Stimulated activated effector memory CD8-positive, alpha-beta T cell treated with anti-CD3 and anti-CD28 coated beads, Interleukin-12 subunit alpha, Interleukin-12 subunit beta, amount 100 ng/mL, for 72 hours (primary cell): ENCODE measurements at places on chromosomes 7 and 10.

- DNase-seq: peak; percentile 42
Observed at GRCh38 chr7:157000741-157001653, 9.5 kb downstream of the MNX1 start.

DNA sequence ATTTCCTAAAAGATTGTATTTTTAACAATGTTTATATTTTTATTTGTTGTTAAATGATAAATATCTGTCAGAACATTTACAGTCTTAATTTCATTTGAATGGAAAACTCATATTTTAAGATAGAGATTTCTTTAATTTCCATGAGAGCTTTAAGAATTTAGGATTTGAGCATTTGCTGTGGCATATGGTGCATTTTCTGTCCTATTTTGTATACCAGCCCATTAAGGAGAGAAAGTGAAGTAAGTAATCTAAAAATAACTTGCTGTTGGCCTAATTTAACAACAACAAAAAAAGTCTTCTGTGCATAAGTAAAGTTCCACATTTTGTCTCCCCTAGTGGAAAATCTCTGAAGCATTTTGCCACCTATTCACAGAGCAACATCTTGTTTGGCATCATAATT, 190.9 kb upstream of the PPP1R3A start:
- DNase-seq: no peak

- peak; percentile 68 for DNase-seq
Observed at GRCh38 chr7:134548877-134549276, at the start of gene AKR1B15. Gene AKR1B15, plus strand, starts transcription at chr7:134549110. Its CDS starts 15,510 bp downstream, at chr7:134564620.

GRCh38 chr7:66157060-66157459, 42.4 kb downstream of the CRCP start:
- DNase-seq: no peak

- DNase-seq: no peak
Observed at GRCh38 chr7:140625908-140626868, 14.4 kb downstream of the DENND2A start.

- no peak for DNase-seq
Observed at GRCh38 chr10:128734734-128735133, 608.5 kb upstream of the MKI67 start.

GRCh38 chr10:36688717-36689116, 436.7 kb upstream of the ANKRD30A start:
- DNase-seq: no peak

DNA sequence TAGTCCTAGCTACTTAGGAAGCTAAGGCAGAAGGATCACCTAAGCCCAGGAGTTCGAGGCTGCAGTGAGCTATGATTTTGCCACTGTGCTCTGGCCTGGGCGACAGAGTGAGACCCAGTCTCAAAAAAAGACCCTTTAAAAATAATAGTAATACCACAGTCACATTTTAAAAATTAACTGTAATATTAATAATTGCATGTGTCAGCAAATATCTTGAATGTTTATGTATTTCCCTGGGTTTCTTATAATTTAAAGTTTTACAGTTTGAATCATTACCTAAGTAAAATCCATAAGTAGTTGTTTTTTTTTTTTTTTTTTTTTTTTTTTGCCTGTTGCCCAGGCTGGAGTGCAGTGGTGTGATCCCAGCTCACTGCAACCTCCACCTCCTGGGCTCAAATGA, 69.2 kb downstream of the LYZL2 start:
- DNase-seq: no peak

DNA sequence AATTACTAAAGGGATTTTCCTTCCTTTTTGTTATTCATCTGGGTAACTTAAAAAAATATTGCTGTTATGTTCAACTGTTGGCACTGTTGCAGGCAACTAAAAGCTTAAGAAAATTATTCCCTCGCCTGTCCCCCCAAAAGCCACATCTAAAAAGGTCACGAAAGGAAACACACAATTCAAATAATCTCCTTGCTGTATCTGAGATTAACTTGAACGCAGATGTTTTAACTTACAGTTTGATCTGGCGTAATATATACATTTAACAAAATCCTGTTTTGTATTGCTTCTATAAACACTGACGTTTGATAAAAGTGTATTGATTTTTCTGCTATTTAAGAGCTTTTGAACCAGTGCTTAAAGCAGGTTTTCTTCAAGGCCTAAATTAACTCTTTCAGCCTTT, 432.1 kb downstream of the SUGCT start:
- no peak for DNase-seq

GRCh38 chr10:14474656-14475055, 143.9 kb upstream of the FRMD4A start:
- no peak for DNase-seq

- no peak for DNase-seq
Observed at GRCh38 chr7:13826752-13827151, 162.7 kb downstream of the ETV1 start.

DNA sequence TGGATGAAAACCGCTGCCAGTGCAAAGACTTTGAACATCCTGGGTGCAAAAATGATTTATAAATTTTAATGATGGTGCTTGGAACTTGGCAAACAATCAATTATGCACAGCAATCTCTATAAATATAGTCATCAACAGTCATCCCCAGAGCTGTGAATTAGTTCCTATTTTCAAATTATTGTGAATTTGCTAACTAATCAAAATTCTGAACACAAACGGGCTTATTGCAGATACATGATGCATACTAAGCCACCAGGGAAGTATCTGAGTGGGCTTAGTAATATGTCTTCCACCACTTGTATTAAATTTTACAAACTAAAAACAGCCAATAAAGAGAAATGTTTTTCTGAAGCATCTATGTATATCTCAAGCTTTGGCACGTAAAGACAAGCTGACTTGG, 165.2 kb downstream of the CALCR start:
- no peak for DNase-seq

GRCh38 chr7:116577320-116577871, 52.6 kb downstream of the CAV1 start:
- DNase-seq: no peak

DNA sequence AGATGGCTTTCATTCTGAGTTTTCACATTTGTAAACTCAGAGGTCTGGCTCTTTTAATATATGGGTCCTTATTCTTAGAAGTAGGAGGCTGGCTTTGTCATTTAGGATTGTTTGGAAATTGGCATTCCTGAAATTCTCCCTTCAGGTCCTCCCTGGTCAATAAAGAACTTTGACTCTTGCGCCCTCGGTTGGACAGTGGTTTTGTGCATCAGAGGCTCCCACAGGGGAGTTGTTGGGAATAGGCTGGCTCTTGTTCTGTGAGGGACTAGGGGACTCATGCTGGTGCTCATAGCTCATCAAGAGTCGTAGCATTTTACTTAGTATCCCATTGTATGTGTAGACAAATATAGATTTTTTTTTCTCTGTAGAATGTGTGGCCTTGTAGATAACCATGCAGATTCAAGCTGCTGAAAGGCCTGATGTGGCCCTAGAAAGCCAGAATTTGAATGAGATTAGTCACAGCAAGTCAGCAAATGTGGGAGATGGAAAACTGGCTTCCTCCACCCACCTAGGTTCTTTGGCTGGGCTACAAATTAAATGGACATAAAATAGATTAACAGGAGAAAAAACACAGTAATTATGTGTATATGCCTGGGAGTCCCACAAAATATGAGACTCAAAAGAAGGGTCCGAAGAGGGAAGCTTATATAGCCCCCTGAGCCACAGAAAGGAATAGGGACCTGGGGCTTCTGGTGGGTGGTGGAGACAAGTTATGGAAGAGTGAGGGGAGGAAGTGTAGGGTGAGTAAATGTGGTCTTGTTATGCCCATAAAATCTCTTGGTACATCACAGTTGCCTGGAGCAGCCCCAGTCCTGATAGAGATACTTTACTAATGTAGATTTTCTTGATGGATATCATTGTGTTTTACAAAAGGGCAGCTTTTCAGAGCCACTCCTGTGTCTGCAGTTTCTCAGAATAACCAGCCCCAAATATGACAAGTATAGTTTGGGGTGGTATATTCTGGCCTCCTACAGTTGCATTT, 94.6 kb upstream of the BTBD16 start:
- no peak for DNase-seq

- no peak for DNase-seq
Observed at GRCh38 chr7:54906963-54907362, 111.9 kb upstream of the EGFR start.

GRCh38 chr10:17023386-17024298, 106.0 kb downstream of the CUBN start:
- peak; percentile 85 for DNase-seq

- DNase-seq: no peak
Observed at GRCh38 chr7:37495574-37496184, 47.0 kb upstream of the ELMO1 start.

DNA sequence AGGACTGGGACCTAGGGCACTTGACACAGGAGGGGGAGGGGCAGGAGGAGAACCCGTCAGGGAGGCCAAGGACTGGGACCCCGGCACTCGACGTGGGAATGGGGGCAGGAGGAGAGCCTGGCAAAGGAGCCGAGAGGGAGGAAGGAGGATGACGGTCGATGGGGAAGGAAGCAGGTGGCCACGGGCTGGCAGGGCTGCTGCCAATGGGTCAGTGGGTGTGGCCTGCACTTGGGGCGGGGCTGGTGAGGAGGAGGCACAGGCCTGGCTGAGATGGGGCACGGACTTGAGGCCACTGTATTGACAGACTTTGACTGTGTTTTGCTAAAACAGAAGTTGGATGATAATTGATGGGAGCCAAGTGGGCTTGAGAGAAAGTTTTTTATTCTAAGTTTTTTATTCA, 68.9 kb downstream of the RBM33 start:
- no peak for DNase-seq

DNA sequence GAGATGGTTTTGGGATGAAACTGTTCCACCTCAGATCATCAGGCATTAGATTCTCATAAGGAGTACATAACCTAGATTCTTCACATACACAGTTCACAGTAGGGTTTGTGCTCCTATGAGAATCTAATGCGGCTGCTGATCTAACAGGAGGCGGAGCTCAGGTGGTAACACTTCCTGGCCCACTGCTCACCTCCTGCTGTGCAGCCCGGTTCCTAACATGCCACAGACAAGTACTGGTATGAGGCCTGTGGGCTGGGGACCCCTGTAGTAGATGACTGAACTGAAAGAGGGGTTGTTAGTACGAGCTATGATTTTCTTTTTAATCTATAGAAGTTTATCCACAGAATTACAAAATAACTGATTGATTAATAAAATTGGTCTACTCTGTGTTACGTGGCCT, 48.1 kb downstream of the DGKB start:
- DNase-seq: no peak

GRCh38 chr7:110600956-110601355, 490.0 kb upstream of the LRRN3 start:
- DNase-seq: no peak

- no peak for DNase-seq
Observed at GRCh38 chr7:146146831-146147486, 30.4 kb downstream of the CNTNAP2 start.

DNA sequence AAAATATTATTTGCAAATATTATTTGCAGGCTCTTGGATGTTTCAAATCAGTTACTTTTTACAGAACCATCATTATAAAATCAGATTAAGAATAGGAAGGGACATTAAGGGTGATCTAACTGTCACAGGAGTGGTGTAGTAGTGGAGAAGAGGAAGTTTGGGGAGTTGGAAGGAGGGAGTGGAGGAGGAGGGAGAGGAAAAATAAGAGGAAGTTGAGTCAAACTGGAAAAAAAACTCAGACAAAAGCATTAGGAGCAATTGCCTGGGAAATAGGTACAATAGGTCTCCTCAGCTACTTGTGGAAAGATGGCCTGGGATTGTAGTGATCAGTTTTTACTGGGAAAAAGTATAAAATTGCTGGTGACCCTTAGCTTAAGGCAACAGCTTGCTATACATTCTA, 77.7 kb upstream of the GPR37 start:
- DNase-seq: no peak

- no peak for DNase-seq
Observed at GRCh38 chr7:149063476-149063875, 27.0 kb downstream of the ZNF786 start.

DNA sequence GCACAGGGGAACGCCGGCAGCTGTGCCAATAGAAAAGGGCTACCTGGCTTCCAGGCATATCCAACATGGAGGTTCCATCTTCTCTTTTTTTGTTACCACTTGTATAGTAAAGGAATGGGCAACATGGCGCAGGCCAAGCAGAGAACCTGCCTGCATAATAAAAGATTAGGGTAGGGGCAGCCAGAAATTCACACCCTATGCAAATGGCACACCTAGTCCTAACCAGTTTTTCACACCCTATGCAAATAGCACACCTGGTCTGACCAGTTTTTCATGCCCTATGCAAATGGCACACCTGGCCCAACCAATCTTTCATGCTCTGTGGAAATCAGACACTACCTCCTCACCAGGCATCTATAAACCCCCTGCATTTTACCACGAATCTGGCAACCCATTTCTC, 369.5 kb downstream of the IPMK start:
- no peak for DNase-seq

DNA sequence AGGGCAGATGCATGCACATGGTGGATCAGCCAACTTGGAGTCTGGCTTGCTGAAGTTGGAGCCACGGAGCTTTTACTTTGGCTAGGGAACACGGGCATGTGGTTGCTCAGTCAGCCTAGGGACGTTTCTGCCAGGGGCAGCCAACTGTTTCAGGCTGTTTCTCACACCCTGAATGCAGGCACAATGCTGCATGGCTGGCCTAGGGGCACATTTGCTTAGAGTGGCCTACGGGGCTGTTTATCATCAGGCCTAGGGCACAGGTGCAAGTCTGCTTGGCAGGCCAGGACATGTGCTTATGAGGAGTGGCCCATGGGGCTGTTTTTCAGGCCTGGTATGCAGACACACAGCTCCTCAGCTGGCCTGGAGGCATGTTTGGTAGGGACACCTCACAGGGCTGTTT, 107.4 kb downstream of the GSAP start:
- no peak for DNase-seq

DNA sequence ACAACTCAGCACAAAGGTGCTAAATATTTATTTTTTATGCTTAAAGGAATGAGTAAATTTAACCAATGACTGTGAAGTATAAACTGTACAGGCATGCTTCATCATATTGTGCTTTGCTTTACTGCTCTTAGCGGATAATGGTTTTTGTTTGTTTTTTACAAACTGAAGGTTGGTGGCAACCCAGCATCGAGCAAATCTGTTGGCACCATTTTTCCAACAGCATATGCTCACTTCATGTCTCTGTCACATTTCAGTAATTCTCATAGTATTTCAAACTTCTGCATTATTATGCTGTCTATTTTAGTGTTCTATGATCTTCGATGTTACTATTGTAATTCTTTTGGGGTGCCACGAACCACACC, 22.8 kb downstream of the BRAF start:
- no peak for DNase-seq

GRCh38 chr7:117023325-117023854, 70.1 kb downstream of the ST7 start:
- no peak for DNase-seq
